ENCODE measurements at places on chromosomes 6 and 20.

DNA sequence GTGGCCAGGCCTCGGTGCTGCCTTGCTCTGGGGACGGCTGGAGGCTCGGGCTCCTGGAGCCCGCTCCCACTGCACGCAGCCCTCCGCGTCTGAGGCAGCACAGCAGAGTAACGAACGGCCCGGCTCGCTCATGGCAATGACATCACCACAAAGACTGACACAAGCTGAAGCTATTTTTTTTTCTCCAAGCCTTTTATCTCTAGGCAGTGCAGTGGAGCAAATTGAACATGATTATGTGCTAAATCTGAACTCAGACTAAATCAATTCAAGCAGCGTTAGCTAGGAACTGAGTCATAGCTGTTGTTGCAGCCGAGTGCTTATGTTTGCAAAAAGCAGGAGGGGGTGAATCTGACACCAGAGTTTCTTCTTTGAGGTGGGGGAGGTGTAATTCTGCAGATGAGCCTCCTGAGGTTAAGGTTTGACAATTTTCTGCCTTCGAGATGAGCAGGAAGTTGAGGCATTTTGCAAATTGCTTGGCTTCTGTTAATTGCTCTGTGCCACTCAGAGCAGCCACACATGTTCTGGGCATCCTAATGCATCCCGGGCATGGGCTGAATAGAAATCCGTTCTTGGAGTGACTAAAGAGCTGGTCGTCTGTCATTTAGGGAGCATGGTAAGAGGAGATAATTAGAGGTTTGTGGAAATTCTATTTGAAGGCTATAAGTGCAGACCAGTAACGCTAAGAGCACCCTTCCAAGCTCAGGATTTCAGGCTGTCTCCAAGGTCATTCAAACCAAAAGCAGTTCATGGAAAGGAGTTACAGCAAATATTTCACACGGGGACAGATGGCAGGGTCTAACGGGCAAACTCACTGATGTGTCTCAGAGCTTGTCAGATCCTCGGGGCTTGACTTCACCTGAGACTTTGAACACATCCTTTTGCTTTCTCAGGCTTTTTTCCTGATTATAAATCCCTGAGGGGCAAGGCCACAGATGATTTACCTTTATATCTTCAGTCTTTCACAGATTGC, 155.1 kb upstream of the ENPP5 start:
- peak; percentile 7 for DNase-seq

DNA sequence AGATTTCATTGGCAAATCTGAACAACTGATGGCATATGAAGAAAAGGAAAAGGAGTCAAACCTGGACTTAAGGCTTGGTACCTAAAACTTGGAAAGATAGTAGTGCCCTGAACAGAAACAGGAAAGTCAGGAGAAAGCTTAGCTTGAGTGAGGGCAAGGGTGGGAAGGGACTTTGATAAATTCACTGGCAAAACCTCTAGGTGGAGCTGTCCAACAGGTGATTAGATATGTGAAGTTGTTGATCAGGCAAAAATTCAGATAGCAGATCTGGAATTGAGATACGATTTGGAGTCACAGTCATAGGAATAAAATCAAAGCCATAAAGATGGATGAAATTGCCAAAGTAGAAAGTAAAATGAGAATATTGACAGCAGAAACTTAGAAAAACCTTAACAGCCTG, 16.1 kb upstream of the ZNF292 start:
- peak; percentile 67 for DNase-seq

DNA sequence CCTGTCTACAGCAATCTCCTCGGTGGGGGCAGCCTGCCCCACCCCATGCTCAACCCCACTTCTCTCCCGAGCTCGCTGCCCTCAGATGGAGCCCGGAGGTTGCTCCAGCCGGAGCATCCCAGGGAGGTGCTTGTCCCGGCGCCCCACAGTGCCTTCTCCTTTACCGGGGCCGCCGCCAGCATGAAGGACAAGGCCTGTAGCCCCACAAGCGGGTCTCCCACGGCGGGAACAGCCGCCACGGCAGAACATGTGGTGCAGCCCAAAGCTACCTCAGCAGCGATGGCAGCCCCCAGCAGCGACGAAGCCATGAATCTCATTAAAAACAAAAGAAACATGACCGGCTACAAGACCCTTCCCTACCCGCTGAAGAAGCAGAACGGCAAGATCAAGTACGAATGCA, 19.4 kb downstream of the PRDM1 start:
- no peak for DNase-seq

DNA sequence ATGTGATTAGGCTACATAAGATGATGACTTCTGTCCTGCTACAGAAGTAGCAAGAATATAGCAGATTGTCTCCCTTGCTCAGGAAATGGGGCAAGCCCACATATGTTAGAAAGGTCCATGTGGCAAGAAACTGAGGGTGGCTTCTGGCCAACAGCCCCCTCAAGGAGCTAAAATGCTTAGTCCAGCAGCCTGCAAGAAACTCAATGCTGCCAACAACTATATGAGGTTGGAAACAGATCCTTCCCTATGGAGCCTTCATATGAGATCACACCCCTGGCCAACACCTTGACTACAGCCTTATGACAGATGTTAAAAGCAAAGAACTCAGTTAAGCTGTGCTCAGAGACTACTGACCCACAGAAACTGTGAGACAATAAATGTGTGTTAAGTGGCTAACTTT, 22.1 kb downstream of the PTPRT start:
- no peak for DNase-seq

GRCh38 chr6:108024427-108025073, 50.0 kb downstream of the OSTM1 start:
- DNase-seq: no peak

- DNase-seq: no peak
Observed at GRCh38 chr6:79399499-79399898, 137.7 kb downstream of the LCA5 start.

GRCh38 chr20:41191562-41192500, 54.5 kb downstream of the PLCG1 start:
- no peak for DNase-seq

DNA sequence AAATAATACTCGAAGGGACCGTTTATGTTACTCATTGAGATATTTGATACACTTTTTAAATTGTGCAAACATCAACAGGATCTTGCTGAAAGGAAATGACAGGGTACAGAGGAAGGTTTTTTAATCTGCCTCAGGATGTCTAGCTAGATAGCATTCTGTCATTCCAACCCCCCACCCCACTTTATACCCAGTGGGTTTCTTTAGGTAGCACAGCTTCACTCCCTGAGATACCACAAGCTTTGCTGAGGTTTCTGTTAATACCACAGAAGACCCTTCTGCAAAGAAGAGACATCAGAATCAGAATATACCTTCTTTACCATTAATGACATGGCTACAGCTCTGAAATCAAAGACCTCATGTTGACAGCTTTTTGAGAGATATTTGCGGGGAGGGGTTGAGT, 1.3 kb downstream of the PHACTR2 start:
- DNase-seq: no peak

GRCh38 chr6:39430871-39431523, 108.5 kb upstream of the KCNK16 start:
- DNase-seq: no peak

- no peak for DNase-seq
Observed at GRCh38 chr20:7240490-7240889, 473.0 kb downstream of the BMP2 start.

DNA sequence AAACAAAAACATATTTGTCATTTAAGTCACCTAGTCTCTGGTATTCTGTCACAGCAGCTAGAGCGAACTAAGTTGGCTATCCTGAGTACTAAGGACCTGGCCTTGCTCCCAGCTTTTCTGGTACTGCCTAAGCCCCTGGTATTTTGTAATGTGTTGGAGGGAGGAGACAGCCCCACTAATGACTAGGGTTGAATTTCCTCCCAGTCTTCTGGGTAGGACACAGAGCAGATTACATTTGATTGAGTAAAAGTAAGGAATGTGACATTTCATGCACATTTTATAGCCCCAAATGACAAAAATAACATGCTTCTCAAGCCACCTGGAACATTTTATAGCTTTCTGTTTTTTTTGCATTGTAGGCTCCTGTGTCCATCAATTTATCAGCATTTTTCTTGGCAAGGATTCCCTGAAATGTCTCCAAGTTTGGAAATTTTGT, 47.9 kb upstream of the DDR1 start:
- DNase-seq: no peak

GRCh38 chr20:46185353-46185752, 67.2 kb downstream of the CD40 start:
- no peak for DNase-seq

DNA sequence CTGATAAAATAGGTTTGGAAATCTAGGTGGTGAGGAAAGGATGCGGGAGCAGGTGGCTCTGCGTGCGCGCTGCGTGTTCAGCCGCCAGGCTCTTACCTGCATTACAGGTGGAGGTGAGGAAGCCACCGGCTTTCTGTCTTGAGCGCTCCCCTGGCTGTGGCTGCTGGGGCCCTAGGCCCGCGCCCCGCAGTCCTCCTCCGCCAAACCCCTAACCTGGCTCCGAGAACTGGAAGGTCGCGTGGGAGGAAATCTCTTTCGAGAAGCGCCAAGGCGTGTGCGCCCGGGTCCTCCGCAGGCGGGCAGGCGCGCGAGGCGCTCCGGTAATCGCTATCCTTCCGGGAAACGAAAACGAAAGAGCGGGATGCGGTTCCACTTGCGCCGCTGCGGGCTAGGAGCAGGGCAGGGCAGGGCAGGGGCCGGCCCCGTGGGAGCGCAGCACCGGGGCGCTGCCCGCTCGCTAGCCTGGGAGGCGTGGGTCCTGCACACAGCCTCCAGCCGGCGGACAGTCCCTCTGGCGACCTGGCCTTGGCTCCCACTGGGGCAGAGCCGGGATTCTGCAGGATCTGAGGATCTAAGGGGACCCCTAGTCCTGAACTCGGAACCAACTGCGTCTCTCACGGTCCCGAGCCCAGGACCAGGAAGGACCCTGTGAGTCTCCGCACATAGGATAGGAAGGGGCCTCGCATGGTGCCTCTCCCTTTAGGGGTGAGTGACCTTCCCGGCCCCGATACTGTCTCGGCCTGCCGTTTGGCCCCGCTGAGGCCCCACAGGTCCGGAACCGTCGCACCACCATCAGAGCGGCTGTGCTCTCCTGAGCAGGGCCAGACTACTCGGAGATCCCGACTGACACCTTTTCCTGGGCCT, at the start of gene ETV7:
Gene ETV7 (minus strand): TSS at position 230 of the 864 bp plus-strand sequence. CDS start 128 bp downstream, at position 102.
- peak; percentile 64 for DNase-seq

DNA sequence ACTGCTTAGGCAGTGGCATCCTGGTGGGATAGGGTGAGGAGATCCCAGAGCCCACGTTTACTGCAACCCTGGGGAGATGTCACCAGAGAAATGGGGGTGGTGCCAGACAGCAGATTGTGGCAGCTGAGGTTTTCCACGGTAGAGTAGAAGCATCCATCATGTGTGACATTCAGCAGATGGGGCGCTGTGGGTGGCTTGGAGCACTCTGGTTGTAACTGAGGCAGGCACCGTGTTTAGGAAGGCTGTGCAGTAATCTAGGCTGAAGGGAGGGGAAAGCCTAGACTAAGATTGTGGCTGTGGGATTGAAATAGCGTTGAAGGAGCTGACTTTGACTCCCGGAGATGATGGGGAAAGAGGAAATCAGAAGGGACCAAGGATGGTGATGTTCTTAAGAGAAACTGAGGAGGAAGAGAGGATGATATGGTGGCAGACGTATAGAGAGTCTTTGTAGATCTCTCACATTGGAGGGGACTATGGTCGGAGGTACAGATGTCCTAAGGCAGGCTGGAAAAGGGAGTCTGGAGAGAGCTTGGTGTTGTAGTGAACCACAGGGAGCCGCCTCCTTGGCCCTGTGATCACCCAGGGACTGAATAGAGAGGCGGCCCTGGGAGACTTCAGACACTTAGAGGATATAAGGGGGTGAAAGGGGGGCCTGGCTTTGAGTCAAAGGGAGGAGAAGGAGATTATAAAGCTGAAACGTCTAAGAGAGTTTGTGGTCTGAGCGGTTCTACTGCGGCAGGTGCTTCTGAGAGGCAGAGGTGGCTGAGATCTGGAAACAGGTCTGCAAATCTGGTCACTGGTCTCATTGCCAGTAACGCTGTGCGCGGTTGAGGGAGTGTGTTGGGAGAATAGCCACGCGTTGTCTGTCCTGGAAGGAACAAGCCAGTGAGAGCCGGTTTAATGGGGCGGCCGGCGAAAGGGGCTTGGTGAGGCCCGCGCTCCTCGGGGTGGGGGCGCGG, 792 bp upstream of the MICA start:
- peak; percentile 42 for DNase-seq

GRCh38 chr6:145815309-145816274, 997 bp upstream of the FBXO30 start:
- peak; percentile 5 for DNase-seq

GRCh38 chr20:38260025-38260377, 534 bp downstream of the KIAA1755 start:
- DNase-seq: no peak

GRCh38 chr6:153001767-153002612, 519 bp downstream of the MTRF1L start:
- DNase-seq: peak; percentile 12

DNA sequence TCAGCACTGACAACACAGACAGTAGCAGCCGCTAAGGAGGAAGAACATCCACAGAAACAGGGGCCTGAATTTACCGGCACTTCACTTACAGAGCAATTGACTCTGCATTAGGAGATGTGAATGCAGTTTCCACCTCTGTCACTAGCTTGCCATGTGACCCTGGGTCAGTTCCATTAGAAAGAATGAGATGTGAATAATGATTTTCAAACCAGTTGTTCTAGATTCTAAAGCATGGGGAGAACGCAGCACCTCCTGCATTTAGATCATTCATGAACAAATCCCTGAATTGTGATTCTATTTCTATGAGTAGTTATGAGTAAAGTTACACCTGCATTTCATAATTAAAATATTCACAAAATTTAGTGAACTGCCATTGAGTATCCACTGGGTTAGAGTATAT, 197.3 kb upstream of the EXOC2 start:
- no peak for DNase-seq

DNA sequence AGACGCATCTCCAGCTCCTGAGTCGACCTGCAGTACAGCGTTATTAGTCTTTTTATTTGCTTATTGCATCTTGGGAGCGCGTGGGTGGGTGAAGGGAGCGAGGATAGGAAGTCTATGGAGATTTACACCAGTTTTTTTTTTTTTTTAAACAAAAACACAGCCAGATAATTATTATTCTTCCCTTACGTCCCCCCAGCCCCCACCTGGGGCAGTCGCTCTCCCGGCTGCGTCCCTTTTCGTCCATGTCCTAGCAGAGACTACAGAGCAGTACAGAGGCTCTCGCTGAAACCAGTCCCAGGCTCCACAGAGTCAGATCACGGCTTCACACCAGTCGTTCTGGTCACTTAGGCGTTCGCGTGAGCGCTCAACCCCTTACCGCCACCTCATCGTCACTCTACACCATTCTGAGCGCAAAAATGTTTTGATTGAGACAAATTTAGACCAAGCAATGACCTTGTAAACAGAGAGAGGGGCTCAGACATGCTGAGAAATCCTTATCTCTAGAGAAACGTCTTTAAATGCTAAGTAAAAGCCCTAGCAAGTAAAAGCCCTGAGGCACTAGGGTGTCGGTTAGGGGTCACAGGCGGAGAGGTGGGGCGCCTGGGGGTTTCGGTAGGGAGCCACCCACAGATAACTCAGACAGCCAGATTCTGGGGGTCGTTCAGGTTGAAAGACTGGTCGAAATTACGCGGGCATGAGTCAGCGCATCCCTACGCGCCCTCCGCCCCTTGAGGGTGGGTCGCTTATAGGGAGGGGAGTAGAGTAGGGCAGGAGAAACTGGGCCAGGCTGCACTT, 975 bp upstream of the PPT2 start:
- DNase-seq: no peak
